ENCODE measurements at places on chromosomes 3 and 15. TPM values are rescaled to one million over a fixed set of nuclear protein-coding genes. Genes with fewer than 3 reads are reported as not detected.

DNA sequence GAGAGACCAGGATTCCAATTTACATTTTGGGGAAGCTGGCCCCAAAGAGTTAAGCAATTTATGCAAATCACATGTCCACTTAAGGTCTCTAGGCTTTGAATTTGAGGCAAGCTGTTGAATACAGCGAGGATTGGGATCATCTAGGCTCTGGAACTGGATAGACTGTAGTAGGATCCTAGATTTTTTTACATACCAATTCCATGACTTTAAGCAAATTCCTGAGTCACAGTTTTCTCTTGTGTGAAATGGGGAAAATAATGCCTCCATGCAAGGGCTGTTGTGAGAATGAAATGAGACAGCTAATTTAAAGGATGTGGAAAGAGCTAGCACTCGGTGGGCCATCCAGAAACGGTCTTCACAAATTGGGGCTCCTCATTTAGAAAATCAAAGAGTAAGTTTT is 103.4 kb downstream of the MINAR1 start:
- no peak for DNase-seq

DNA sequence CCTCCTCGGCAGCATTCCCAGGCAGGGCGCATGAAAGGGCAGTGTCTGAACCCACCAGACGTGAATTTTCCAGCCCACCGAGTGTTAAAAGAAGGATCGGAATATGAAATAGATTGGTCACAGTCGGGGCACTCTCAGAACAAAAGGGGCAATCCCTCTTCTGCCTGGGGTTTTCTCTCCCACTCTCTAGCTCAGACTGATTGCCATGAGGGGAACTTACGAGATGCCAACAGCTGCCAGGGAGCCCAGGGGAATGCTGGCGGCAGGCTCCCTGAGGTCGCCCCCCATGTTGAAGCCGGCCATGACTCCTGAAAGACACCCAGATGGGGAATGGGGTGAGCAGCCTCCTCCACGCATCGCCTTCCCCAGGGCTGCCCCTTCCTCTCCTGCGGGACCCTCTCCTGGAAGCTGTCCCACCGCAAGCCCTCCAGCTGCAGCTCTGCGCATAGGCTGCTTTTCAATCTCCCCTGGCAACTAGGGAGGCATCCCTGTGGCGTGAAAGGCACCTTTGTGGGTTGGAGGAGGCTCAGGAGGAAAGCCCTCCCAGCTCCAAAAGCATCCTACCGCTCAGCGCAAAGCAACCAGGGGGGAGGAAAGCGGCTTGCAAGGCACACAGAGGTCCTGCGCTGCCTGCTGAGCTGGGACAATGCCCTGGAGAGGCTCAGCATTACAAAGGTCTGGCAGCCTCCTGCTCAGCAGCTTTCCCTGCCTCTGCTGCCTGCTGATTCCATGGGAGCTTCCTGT is 64.8 kb upstream of the HEG1 start:
- DNase-seq: no peak

Gene GOLGA8S
- total RNA-seq: 0.07 TPM

Gene BFSP2
- total RNA-seq: not detected

GRCh38 chr3:149085828-149086231 is 503 bp downstream of the HLTF start:
- no peak for DNase-seq

Gene PLA1A
- total RNA-seq: 0.31 TPM

Gene CEMIP
- not detected for total RNA-seq

Gene ADGRG7
- total RNA-seq: not detected

GRCh38 chr3:23422517-23422851 is 219.4 kb downstream of the UBE2E2 start:
- no peak for DNase-seq

DNA sequence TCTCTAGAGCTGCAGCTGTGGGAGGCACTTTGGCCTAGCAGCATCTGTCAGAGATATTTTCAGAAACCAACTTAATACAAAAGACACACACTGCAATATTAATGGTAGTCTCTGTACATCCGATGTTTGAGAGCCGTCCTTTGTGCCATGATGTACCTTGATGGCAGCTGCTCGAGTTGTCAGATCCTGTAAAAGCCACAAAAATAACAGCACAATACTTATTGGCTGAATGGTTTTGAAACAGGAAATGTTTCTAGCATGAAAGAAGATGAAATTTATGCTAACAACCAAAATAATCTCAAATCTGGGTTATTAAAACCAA is 445.5 kb upstream of the TBL1XR1 start:
- DNase-seq: no peak

DNA sequence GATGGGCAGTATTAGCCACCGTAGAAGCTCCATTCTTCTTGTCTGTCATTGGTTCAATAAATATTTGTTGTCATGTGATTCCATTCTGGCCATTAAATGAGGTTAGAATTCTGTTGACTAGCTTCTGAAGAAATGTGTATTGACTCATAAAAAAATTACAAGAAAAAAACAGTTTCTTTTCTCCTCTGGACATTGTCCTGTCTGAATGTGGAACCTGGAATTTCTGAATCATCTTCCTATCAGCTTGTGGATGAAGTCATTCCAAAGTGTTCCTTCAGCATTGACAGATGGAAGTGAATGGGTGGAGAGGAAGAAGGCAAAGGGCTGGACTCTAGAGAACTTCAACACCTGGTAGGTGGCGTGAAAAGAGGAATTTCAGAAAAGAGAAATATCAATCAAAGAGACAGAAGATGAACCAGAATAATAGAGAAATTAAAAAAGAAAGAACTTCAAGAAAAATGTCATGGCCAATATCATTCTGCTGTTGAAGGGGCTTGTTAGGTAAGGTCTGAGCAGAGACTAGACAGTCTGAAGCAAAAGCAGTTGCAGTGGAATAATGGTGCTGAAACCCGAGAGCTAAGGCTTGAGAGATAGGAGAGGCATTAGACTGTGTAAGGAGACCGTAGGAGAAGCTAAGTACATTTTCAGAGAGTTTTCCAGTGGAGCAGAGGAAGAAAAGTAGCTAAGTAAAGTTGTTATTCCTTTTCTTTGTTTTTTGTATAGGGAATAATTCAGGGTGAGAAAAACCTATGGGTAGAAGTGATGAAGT is 806.6 kb downstream of the SQOR start:
- no peak for DNase-seq

Gene LHFPL4
- not detected for total RNA-seq

DNA sequence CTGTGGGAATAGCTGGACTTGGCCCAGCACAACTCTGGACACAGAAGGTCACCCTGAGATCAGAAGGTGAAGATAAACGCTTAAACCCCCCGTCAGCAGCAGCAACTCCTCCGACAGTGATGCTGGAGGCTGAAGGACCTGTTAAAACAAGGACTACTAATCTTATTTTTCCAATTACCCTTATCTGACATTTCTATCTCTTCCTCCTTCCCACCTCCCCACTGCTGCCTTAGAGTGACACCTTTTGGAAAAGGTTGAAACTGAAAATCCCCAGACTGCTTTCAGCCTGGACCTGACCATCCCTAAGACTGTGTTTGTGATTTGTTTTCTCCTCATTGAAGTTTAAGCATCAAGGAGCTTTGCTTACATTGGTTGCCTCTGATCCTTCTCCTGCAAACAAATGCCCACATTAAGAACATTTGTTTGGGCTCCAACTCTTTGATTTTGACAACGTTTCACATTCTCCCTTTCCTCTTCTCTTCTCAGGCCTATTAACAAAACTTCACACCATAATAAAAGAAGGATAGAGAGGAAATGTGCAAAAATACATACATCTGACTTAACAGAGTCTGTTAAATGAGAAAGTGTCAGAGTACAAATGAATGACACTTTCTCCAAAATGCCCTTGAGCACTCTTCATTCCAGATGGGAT is 410.6 kb upstream of the WNT5A start:
- DNase-seq: no peak

GRCh38 chr3:16801223-16801622 is 83.5 kb upstream of the PLCL2 start:
- DNase-seq: no peak

DNA sequence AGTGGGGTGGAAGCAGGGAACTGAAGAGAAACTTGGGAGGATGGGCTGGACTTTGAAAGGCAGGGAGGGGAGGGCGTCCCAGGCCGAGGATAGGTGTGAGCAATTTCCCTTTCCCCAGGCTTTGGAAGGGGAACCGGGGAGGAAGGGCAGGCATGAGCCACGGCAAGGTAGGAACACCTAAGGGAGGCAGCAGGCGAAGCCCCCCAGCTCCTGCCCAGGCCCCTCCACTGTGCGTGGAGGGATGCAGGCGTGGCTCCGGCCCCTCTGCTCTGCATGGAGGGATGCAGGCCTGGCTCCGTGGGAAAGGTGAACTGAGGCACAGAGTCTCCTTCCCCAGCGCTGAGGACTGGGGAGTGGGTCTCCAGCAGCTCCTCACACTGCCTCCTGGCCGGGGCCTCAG is 236.4 kb downstream of the XXYLT1 start:
- no peak for DNase-seq

All from activated CD4-positive, alpha-beta T cell treated with anti-CD3 and anti-CD28 coated beads, Interleukin-2, amount 10 ng/mL, durations not matched to agents 24 days and 14 days (primary cell).